ENCODE measurements at places on chromosomes 3 and 15.

DNA sequence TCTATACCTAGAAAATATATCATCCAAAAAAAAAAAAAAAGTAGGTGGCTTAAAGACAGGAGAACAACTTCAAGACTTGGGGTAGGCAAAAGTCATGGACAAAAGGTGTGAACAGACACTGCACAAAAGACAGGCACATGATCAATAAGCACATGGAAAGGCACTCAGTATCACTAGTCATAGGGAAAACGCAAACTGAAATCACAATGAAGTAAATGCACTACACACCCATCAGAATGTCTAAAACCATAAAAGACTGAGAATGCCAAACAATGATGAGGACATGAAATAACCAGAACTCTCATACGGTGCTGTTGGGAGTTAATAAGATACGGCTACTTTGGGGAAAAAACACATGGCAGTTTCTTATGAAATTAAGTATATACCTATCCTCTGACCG lies 40.0 kb downstream of the CHSY1 start:
- DNase-seq = no peak

GRCh38 chr3:66495668-66496045 lies 5.2 kb downstream of the LRIG1 start:
- DNase-seq = no peak

GRCh38 chr3:165820671-165821123 lies 16.5 kb downstream of the BCHE start:
- DNase-seq = no peak

DNA sequence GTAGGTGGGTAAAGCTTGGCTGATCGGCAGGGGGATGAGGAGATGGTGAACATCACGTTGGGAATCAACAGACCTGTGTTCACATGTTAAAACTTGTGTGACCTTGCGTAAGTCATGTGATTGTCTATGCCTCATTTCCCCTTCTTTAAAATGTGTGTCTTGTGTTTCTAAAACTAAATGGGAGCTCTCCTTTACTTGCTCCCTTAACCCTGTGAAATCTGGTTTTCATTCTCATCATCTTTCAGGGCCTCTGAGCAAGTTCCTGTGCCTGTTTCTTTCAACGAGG lies 29.7 kb upstream of the IREB2 start:
- DNase-seq = no peak

DNA sequence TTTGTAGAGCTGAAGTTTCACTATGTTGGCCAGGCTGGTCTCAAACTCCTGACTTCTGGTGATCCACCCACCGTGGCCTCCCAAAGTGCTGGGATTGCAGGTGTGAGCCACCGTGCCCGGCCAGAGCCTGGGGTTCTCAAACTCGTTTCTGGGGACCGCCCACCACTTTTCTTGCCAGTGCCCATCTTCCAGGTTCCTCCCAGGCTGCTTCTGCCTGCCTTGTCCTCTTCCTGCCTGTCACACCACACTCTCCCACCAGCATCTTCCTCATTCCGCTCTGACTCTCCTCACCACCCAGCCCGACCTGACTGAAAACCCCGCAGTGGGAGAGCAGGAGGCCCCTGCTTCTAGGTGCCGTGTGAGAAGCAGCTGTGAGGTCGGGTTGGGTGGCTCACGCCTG lies 3.1 kb upstream of the DYNLT2B start:
- peak; percentile 66 for DNase-seq

- no peak for DNase-seq
Observed at GRCh38 chr15:60793656-60794055, 314.7 kb upstream of the ICE2 start.

DNA sequence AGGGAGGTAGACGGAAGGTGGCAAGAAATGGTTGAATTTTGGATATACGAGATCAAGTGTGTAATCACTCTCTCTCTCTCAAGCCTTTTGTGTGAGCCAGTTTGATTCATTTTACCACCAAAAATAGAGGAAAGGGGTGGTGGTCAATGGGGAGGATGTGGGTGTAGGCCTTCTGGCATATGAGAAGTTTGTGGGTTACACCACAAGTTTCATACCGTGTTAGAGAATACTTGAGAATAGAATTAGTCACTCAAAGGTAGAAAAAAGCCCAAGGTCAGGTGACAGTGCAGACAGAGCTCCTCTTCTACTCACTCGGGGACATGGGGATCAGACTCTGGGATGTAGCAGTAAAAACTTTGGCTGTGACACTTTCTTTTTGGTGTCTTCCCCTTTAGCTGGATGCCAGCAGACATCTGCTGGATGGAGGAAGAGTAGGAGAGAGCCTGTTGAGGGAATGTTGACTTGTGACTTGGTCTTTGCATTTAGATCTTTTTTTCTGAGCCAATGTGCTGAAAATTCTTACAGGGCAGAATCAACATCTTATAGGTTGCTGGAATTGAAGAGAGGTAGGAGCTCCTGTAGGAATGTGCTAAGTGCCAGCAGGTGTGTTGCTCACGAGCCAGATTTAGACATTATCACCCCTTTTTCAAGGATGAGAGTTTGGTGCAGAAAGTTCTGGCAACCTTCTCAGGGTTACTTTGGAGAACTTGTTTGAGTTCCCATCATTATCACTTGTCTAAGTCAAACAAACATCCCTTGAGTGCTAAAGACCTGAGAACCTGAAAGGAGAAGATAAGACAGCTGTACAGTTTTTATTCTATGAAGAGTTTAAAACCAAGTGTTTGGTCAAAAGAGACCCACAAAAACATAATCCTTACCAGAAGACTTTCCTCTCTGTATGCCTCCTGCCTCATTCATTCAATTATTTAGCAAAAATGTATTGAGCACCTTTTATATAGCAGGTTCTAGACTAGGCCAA lies 43.9 kb upstream of the RYK start:
- no peak for DNase-seq

GRCh38 chr3:97823046-97824004 lies 1.5 kb downstream of the CRYBG3 start:
- DNase-seq = no peak

Measured in Kasumi-1 (cell line).